ENCODE measurements at places on chromosomes 11 and 22.
A peak's percentile ranks its signal among the peaks of the same experiment; 100 is the strongest.

GRCh38 chr11:63882555-63883242 is 34.3 kb downstream of the RCOR2 start:
- no peak for DNase-seq

DNA sequence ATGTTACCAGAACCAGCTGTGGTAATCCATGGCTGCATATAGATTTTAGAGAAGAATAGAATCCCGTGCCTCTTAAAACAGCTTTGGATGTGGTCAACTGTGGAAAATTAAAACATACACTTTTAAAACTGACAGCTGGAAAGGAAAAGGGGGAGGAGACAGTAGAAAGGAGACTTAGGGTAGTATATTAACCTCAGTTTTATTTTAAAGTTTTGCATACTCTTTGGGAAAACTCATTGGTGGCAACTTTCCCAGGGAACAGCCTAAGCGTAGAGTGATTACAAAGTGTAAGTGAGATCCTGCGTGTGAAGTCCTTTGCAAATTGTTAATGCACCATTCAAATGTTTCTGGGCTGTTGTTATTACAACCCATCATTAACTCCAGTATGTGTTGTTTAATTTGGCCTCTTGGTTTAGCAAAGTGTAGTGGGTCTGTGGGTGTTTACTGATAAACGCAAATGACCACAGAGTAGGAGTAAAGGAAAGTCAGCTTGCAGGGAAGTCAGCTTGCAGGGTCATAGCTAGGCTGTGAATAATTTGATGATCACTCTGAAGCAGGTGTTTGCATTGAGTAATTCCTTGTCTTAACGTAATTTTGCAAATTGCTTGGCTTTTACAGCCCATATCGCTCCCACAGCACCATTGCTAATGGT is 88.0 kb upstream of the DBX1 start:
- no peak for DNase-seq

GRCh38 chr11:98564881-98565280 is 455.9 kb upstream of the CNTN5 start:
- DNase-seq = no peak

DNA sequence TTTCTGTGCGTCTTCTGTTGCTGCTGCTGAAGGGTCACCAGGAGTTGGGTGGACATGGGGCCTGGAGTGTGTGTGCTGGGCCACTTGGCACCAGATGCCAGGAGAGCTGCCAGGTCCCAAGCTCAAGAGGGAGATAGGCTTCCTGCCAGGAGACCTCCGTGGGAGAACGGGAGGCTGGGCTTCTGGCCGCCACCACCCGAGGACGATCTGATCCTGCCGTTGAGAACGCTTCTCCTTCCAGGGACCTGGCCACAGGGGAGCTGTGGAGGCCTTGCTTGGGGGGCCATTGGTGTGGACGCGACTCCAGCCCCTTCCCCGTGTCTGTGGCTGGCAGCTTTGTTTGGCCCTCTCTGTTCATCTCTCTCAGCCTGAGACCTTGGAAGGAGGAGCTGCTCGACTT is 2.4 kb downstream of the BRSK2 start:
- no peak for DNase-seq

- peak; percentile 78 for DNase-seq
Observed at GRCh38 chr11:65884716-65885092, 3.6 kb downstream of the FIBP start.

DNA sequence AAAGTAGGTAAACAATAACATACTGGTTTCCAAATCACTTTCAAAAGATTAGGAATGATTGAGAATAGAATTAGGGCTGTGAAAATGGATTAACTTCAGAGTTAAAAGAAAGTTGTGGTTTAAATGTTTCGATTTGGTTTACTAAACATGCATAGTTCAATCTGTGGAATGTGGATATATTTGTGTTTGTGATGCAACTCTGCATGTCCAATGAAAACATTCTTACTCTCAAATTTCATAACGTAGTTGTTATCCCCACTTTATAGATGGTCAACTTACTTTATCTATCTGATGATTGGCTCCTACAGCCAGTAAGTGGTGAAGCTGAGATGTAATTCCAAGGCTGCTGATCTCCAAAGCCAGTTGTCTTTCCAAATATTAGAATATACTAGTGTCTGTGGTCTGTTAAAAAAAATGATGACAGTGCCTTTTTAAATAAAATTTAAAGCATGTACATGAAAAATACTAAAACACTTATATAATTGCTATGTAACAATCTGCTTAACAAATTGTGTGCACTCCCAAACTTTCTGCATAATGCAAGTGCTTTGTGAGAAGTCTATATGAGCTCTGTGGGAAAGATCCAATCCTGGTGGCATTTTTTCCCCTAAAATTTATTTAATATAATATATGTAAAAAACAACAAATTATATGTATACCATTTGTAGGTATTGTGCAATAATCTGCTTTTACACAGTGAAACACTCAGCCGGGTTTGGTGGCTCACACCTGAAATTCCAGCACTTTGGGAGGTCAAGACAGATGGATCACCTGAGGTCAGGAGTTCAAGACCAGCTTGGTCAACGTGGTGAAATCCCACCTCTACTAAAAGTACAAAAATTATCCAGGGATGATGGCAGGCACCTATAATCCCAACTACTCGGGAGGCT is 9.7 kb upstream of the SIK3 start:
- no peak for DNase-seq

DNA sequence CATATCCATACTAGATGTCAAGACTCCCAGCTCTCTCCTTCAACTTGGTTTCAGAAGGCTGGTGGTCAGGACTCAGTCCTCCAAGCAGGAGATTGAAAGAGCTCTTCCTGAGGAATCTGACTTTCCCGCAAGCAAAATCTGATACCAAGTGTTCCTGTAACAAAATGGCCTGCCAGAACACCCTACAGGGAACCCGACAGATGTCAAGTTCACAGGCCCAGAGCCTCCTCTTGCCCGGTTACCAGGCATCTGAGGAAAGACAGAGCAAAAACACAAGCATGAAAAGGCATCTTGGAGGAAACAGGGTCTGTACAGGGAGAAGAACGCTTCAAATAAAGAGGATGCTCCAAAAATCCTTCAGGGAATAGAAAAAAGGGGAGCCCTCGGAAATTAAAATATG is 8.7 kb upstream of the KCNJ5 start:
- DNase-seq = no peak

DNA sequence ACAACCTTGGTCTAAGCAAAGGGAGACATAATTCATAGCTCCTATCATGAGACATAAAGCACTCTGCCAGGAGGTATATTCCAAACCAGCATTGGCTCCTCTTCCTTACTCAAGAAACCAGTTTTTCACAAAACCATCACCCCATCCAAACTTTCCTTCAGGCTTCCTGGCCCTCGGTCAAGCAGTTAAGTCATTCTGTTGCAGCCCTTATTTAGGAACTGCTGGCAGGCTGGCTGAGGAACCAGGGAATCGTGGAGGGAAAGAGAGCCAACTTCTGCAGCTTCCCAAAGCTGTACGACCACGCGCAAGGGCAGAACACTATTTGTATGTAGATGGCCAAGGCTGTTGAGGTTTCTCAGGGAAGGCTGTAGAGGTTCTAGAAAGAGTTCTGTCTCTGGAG is 680 bp downstream of the IFT46 start:
- DNase-seq = peak; percentile 19

GRCh38 chr22:21940521-21940920 is 12.1 kb downstream of the PPM1F start:
- peak; percentile 22 for DNase-seq

GRCh38 chr11:100756559-100756958 is 69.5 kb downstream of the ARHGAP42 start:
- no peak for DNase-seq

DNA sequence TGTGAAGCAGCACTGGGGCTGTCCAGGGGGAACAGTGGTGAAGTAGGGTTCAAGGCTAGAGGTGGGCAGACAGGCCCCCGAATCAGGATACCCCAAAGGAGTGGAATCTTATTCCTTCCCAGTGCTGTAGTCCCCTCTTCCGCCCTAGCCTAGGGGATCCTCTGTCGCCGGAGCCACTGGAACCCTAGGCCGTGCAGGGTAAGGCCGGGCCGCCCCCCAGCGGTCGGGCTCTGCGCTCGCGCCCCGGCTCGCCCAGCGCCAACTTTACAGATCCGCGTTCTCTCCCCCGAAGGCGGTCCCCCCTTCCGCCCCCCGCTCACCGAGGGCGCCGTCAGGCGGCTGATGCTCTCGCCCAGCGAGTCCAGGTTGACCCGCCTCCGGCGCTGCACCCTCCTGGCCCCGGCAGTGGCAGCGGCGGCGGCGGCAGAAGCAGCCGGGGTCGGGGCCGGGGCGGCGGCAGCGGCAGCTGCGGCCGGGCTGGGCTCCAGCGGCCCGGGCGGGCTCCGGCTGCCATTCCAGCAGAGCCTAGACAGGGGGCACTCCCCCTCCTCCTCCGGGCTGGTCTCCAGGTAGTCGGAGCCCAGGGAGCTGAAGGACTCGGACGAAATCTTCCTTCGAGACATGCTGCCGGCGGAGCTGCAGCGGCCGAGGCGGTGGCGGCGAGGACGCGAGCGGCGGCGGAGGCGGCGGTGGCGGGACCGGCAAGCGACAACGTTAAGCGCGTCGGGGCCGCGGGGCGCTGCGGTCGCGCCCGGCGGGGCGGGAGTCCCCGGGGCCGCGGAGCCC is 650 bp downstream of the GUCY1A2 start:
- peak; percentile 56 for DNase-seq

GRCh38 chr22:27133019-27133431 is 475.6 kb downstream of the MIAT start:
- no peak for DNase-seq

DNA sequence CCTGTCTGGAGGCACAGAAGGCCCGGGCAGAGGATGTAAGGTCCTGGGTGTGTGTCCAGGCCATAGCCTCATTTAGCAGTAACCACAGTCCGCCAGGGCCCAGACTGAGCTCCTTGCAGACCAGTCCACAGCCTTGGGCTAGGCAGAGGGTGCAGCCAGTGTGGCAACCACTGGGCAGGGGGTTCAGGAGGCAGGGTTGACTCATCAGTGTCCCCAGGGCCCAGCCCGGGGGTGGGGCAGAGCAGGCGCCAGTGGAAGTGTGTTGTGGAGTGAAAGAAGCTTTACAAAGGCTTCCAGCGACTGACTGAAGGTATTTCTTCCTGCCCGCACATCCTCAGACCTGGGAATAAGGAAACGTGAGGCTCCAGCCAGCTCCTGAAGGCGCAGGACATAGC is 27.7 kb upstream of the WNT11 start:
- DNase-seq = no peak

DNA sequence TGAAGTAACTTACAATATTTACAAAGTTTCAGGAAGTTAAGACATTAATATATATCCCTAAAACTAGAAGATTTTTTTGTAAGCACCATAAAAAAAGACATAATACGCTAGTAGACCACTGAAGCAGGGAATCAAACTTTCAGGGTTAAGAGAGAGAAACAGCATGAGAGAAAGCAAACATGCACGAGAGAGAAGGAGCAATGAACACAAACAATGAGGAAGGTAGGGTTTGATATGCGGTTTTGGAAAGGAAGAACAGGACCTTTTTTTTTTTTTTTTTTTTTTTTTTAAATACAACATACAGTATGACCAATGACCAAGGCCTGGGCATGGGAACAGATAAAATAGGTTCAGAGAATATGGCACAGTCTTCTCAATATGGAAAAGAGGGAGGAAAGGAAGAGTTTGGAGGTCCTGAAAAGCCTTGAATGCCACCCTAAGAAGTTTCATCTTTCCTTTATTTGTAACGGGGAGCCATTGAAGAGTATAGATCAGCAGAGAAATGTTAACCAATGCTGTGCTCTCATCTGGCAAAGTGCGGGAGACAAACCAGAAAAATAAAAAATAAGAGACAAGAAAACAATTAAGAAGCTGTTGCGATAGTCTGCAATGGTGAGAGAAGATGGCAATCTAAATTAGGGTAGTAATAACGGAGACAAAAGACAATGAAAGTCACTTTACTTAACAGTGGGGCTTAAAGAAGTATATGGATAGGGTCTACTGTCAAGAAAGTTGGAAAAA is 101.0 kb downstream of the USP35 start:
- no peak for DNase-seq

GRCh38 chr11:120211522-120212258 is 858 bp downstream of the OAF start:
- no peak for DNase-seq

GRCh38 chr11:75204012-75204674 is 36.4 kb upstream of the TPBGL start:
- DNase-seq = no peak

DNA sequence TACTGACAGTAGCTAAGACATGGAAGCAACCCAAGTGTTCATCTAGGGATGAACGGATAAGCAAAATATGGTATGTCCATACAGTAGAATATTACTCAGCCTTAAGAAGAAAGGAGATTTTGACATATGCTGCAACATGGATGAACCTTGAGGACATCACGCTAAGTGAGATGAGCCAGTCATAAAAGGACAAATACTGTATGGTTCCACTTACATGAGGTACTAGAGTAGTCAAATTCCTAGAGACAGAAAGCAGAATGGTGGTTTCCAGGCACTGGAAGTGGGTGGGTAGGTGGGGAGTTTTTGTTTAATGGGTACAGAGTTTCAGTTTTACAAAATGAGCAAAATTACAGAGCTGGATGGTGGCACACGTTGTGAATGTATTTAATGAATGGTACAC is 18.1 kb downstream of the CHST1 start:
- no peak for DNase-seq

DNA sequence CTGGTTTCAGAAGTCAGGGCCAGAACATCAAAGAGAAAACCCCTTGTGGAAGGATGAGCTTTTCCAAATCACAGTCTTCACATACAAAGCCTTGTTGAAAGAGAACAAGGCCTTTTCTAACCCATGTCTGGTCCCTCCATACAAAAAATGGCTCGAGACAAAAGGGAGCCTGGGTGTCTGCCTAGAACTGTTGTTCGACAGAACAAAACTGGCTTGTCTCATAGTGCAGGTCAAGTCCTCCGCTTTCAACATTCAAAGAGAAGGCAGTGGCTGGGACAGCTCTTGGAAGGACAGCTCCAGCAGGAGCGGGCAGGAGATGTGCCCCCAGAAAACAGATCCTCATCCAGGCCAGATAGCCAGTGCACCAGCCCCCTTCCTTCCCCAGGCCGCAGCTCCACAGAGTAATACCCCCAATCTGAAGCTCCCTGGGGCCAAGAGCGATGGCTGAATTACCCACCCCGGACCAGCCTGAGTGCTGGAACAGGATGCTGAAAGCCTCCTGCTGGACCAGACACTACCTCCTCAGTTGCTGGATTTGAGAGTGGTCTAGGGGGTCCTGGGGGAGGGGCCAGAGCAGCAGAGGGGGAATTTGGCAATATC is 27.6 kb downstream of the USH1C start:
- peak; percentile 92 for DNase-seq

GRCh38 chr22:37744589-37744988 is 47.7 kb downstream of the TRIOBP start:
- DNase-seq = no peak

DNA sequence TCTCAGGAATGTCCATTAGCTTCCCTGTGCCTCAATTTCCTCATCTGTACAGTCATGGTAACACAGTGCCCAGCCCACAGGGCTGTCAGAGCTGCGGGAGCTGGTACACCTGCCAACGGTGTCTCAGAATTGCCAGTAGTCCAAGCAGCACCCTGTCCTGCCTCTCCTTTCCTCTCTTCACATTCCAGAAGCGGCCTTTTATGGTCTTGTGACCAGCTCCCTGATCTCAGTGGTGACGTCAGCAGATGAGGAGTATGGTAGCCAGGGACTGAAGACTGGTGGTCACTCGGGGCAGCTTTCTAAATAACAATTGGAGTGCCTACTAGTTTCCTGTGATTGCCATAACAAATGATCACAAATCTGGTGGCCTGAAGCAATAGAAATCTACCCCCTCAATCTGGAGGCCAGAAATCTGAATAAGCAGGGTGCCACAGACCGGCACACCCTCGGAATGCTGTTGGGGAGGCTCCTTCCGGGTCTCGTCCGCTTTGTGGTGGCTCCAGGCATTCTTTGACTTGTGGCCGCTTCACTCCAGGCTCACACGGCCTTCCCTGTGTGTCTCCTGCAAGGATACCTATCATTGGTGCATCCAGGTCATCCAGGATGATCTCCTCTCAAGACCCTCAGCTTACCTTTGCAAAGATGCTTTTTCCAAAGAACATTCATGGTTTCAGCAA is 2.1 kb downstream of the FADD start:
- no peak for DNase-seq
